ENCODE measurements at places on chromosomes 5 and 9.

DNA sequence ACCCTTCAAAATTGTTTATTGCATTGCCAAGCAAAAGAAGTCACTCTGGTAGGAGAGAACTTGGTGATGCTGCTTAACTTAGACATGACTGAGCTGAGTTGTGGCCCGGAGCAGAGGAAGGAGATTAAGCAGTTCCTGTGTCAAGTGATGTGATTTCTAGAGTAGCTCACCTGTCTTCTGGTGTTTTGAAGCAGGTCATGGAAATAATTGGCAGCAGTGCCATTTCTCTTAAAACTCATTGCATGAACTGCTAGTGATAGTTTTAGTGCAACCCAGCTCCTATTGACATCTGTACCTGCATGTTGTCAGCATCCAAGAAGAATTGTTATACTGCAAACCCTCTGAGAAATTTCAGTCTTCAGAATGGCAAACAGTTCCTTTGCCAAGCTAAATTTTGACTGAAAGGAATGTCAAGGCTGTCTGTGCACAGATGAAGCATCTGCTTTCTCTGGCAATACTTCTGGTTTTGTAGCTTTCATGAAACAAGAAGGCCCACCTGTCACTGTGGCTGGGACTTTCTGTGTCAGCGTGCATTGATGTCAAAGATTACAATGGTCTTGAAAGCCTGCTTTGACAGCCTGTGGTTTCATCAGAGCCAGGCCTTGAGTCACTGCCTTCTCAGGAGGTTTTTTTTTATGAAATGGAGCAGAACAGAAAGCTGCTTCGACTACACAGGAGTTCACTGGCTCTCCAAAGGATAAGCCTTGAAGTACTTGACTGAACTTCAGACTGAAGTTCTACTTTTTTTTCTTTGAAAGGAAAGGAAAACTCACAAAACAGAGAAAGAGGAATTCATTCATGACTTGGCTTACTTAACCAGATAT lies 90.6 kb downstream of the RALGPS1 start:
- peak; percentile 14 for DNase-seq

DNA sequence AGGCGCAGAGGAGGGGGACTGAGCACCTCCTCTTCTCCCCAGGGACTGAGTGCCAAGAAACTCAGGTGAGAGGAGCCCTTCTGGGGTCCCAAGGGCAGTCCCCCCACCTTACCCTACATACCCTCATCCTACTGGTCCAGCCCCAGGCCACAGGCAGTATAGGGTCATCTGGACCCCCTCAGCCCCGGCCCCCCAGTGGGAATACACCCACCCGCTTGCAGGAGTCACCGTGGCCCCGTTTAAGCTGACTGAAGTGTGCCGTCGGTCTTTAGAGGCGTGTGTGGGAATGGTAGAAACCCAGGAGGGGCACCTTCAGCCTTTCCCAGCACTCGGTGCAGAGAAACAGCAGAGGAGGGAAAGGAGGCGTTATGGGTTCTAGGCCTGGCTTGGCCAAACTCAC lies 30.8 kb downstream of the COL15A1 start:
- DNase-seq = no peak

GRCh38 chr9:1535051-1535450 lies 480.1 kb upstream of the SMARCA2 start:
- no peak for DNase-seq

DNA sequence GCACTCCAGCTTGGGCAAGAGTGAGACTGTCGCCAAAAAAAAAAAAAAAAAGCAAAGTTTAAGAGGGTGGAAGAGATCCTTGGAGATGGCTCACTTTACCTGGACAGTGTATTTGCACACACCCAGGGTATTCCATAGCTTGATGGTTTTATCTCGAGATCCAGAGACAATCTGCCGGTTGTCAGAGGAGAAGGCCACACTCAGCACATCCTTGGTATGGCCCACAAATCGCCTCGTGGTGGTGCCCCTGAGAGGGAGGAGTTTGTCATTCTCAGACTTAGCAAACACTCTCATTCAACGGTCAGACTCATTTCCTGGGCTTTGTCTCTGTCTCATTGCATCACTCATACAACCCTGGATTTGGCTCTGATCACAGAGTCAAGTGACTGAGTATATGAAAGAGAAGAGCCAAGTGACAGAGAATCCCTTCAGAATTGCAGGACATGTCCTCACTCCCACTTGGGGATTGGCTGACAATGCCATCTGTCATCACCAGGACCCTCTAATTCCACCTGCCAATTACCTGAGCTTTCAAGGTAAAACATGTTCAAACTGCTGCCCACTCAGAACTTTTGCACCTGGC lies 2.2 kb downstream of the RACK1 start:
- DNase-seq = peak; percentile 96

GRCh38 chr5:78647351-78647818 lies 1.2 kb downstream of the LHFPL2 start:
- DNase-seq = peak; percentile 28

DNA sequence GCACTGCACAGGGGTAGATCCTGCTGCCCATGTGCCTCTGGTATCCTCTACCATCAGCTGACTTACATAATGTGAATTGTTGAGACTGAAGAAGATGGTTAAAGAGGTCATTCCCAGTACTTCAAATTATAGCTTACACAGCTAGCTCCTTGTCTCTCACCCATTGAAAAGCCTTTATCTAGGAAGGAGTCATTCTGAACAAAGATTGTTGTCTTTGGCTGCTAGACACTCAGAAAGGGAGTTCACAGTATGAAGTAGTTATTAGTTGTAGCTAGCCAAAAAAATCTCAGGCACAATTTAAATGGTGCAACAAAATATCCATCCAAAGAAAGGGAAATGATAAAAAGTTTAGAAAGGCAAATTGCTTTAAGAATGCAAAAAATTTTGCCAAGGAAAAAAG lies 102.0 kb upstream of the NREP start:
- DNase-seq = no peak

DNA sequence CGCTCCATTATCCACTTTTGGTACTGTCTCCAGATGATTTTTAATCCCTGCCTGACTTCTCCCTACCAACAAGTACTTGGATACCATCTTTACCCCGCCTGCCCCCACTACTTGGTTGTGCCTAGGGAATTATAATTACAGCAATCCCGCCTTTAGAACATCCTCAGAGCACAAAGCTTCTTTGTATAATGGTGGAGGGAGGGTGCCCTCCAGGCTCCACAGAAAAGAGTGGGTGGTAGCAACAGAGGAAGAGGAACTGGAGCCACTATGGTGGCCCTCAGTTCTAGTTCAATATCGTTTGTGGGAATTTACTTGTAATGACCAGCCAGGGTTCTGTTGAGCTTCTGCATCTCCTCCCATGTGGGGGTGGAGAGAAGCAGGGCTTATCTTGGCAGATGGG lies 79.0 kb upstream of the RNF38 start:
- DNase-seq = peak; percentile 54

- no peak for DNase-seq
These were observed 119.5 kb upstream of the LMX1B start for GRCh38 chr9:126494264-126494663.

GRCh38 chr9:75728391-75728790 lies 162.1 kb upstream of the PCSK5 start:
- no peak for DNase-seq

DNA sequence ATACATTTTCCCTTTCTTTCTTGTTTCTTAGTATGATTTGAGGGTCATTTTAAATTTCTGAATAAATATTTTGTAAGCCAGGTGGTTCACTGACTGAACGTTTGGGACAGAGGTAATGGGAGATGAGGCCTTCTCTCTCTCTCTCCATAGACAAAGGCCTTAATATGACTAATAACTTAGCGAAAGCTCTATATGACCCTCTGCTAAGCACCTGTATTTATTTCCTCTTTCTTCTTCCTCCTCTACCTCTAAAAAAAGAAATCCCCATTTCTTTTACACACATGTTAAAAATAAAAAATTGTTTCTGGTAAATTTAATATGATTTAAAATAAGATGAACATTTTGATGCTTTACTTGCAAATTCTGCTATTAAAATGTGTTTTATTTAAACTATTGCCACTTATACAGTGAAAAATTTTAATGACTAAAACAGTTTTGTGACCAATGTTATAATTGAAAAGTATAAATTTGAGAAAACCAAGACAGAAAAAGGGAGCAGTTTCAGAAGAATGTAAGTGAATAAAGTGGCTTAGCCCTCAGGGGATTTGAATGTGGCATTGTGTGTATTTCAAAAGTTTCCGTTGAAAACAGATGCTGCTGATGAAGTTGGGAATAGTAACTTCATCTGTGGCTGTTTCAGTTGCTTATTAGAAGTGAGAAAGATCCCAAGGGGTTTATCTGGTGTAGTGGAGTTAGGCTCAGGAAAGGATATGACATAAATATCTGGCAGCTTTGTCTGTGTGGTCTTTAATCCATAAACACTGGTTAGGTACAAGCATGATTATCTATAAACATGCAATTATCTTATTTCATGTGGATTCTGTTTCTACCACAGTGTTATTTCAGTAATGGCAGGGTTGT lies 128.6 kb upstream of the GRHPR start:
- DNase-seq = no peak

DNA sequence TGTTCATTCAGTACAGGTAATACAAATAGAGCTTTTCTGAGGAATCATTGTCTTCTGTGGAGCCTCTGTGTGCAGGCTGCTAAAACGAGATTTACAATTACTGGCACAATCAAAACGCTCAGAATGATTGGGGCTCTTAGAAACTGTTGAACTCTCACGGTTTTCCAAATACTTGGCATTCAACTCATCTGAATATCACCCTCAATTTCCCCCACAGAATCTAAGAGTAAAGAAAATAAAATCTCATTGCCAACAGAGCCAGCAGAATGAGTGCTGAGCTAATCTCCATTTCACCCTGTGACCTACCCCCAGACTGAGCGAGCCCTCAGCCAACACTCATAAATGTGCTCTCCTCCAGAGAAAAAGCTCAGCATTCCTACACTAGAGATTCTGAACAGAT lies 35.3 kb upstream of the TMED7 start:
- no peak for DNase-seq

Measured in inflammatory macrophage treated with lipopolysaccharide for 4 hours (primary cell).